Regular cardiac myocyte (primary cell): ENCODE measurements at places on chromosomes 13 and 19. TPM values are rescaled to one million over a fixed set of nuclear protein-coding genes. Genes with fewer than 3 reads are reported as not detected.

Gene ZNF471
- total RNA-seq = 2.1 and 4.8 TPM in 2 replicates

Gene TMED1
- total RNA-seq = 55.4 and 61.4 TPM in 2 replicates

Gene FCER2
- not detected in 2 replicates for total RNA-seq

Gene KCNC3
- under 0.01 and 0.28 TPM in 2 replicates for total RNA-seq

Gene PPFIA3
- total RNA-seq = 1.7 and 4.5 TPM in 2 replicates

Gene KIR2DL4
- total RNA-seq = not detected in 2 replicates

Gene CEACAM3
- total RNA-seq = not detected in 2 replicates

Gene TMEM86B
- 1.5 and 2.3 TPM in 2 replicates for total RNA-seq

Gene ZNF304
- total RNA-seq = 11.0 and 11.1 TPM in 2 replicates

Gene CYP2A6
- total RNA-seq = not detected in 2 replicates

Gene FGF21
- not detected in 2 replicates for total RNA-seq

Gene ZNF154
- 3.1 and 5.1 TPM in 2 replicates for total RNA-seq

Gene SCN1B
- 1.3 and 2.3 TPM in 2 replicates for total RNA-seq

Gene PTGIR
- 7.5 and 16.3 TPM in 2 replicates for total RNA-seq

Gene CEACAM7
- total RNA-seq = not detected in 2 replicates

Gene MEF2B
- under 0.01 and 0.28 TPM in 2 replicates for total RNA-seq

Gene ADGRE2
- total RNA-seq = under 0.01 and 2.9 TPM in 2 replicates

Gene SBSN
- total RNA-seq = 0.19 and 2.0 TPM in 2 replicates

Gene RFPL4A
- total RNA-seq = not detected in 2 replicates

Gene PLIN3
- 254 and 430 TPM in 2 replicates for total RNA-seq

Gene CYP4F8
- total RNA-seq = not detected in 2 replicates

Gene EIF3K
- 277 and 490 TPM in 2 replicates for total RNA-seq

Gene SMIM44
- total RNA-seq = not detected in 2 replicates

Gene IQCN
- total RNA-seq = 0.19 and 0.56 TPM in 2 replicates

Gene ANKRD24
- total RNA-seq = 1.2 and 2.3 TPM in 2 replicates

Gene ATP4B
- not detected in 2 replicates for total RNA-seq

Gene CSNK1G2
- total RNA-seq = 42.8 and 45.4 TPM in 2 replicates

Gene C2CD4C
- total RNA-seq = under 0.01 TPM in 2 replicates

Gene C19orf85
- total RNA-seq = not detected in 2 replicates

Gene NCAN
- total RNA-seq = under 0.01 TPM in 1 of 2 replicates, not detected in the other

Gene MRPS31
- 15.5 and 20.3 TPM in 2 replicates for total RNA-seq

Gene SYT3
- total RNA-seq = under 0.01 and 0.85 TPM in 2 replicates

Gene GAPDHS
- not detected in 2 replicates for total RNA-seq

Gene MBD3L2
- not detected in 2 replicates for total RNA-seq
